ENCODE measurements at places on chromosomes 6 and 20.

- DNase-seq = no peak
Observed at GRCh38 chr6:150233843-150234269, 91.0 kb downstream of the PPP1R14C start.

- DNase-seq = no peak
Observed at GRCh38 chr6:63305277-63305676, 14.5 kb downstream of the LGSN start.

DNA sequence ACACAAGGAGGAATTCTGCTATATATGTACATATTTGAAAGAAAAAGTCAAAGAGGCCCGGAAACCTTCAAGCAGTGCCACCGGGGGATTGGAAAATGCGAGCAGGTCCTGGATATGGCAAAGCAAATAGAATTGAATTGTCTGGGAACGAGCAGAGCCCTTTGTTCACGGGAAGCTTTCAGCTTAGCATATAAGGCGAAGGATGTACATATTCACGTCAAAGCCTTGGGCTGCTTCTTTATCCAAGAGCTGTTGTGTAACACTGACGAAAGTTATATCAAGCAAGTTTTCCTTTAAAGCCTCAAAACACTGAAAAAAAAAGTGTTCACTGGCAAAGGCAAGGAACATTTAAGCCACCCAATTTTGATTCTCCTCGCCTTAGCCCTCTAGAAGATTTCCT lies 171.0 kb downstream of the GPX5 start:
- no peak for DNase-seq

DNA sequence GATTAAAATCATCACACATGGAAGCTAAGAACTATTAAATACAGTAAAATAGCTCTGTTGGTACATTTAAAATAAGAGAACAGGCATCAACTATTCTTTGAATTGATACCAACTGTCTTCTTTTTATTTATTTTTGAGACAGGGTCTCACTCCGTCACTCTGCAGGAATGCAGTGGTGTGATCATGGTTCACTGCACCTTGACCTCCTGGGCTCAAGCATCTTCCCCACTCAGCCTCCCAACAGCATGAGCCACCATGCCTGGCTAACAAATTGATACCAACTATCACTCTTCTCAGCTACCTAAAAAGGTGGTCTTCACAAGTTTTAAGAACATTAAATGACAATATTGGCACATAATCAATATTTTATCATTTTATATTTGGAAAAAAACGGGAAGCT lies 7.8 kb upstream of the PNISR start:
- no peak for DNase-seq

- DNase-seq = no peak
Observed at GRCh38 chr20:16930656-16931055, 182.5 kb downstream of the OTOR start.

- DNase-seq = no peak
Observed at GRCh38 chr6:163348789-163349680, 65.5 kb upstream of the QKI start.
